Hematopoietic multipotent progenitor cell treated with erythropoietin and hydrocortisone succinate and interleukin-3 and kit ligand, for 6 days (in vitro differentiated cells): ENCODE measurements at places on chromosomes 5 and 9.

GRCh38 chr5:135129307-135129706 lies 95.3 kb upstream of the PITX1 start:
- no peak for DNase-seq

DNA sequence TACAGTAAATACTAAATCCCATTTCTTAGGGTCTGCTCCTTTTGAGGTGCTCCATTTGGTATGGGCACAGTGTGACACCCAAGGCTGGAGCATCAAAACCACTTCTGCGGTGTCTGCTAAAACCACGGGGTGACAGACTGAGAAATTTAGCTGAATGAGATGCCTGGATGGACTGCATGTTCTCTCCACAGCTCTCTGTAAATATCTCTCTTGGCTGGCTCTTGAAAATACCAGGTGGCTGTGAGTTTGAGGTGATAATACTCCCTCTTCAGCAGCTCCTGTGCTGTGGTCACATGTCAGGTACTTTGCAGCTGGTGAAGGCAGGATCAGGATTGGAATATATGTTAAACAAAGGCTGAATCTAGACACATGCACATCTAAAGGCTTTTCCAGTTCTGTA lies 93.7 kb upstream of the SIMC1 start:
- no peak for DNase-seq

- DNase-seq = peak; percentile 59
Observed at GRCh38 chr5:179905161-179905560, 2.5 kb downstream of the TBC1D9B start.

- no peak for DNase-seq
Observed at GRCh38 chr5:128216860-128217531, 133.4 kb downstream of the SLC12A2 start.

- no peak for DNase-seq
Observed at GRCh38 chr5:19266791-19267190, 721.2 kb downstream of the CDH18 start.

DNA sequence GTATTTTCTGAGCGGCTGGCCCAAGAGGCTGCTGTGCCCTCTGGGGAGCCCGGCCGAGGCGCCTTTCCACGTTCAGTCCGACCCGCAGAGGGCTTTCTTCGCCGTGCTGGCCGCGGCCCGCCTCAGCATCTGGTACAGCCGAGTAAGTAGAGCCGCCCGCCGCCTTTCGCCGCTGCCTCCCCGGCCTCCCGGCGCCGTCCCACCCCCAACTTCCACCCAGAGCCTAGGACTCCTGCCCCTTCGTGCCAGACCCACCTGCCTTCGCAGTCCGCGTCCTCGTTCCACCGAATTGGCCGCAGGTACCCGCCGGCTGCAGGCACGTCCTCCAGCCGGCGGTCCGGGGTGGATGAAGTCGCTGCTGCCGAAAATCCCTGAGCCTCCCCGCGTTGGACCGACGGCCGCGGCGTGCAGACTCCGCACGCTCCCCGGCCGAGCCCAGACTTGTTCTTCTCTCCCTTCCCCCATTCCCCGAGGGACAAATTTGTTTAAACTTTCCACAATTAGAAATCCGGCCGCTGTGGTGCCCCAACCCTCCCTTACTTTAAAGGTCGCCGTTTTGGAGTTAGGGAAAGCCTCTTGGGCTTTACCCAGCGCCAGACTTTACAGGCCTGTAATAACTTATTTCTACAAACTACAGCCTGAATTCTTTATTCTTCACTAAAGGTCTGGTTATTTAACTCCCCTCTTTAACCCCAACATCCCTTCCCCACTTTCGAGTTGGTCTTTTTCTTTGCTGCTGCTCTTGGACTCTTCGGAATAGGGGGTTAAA lies 589 bp downstream of the RIC1 start:
- DNase-seq = peak; percentile 52

DNA sequence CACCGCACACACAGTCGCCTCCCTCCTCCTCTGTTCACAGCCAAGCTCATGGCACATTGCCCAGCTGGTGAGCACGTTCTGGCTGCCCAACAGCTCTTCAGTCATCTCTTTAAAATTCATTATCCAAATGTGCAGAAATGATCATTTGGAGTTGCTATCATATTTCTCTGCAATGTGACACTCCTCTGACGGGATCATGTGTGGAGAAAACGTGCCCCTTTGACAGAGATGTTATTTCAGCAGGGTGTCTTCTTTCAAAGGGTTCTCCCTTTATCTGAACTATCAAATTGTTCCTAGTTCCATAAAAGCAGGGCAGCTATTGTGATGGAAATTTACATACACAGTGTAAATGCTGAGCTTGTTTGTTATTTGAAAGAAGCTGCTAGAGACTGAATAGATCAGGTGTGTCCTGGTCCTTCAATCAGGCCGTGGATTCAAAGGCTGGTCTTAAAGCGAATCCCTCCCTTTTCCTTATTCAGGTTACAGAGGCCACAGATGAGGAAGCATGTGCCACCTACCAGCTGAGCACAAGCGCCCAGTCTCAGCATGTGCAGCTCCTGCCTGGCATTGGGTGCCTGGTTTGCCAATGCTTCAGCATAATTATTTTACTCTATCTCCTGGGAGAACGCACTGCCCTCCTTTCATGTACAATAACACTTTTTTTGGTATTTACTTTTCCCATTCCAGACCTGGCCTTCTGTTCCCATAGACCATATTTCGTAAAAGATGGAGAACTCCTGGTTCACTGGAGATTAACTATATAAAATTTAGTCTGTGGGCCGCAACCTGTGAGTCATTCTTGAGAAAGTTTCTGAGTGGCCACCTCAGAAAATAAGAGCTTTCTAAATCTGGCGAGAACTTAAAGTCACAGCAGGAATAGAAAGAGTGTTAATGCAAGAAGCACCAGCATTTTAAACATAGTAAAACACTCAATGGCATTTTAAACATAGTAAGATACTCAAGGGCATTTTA lies 433.7 kb downstream of the ENC1 start:
- DNase-seq = no peak

- no peak for DNase-seq
Observed at GRCh38 chr5:132102101-132102701, 28.6 kb downstream of the CSF2 start.
